COR-L47 (cell line): ENCODE measurements at places on chromosomes 6 and 20.
A peak's percentile ranks its signal among the peaks of the same experiment; 100 is the strongest.

DNA sequence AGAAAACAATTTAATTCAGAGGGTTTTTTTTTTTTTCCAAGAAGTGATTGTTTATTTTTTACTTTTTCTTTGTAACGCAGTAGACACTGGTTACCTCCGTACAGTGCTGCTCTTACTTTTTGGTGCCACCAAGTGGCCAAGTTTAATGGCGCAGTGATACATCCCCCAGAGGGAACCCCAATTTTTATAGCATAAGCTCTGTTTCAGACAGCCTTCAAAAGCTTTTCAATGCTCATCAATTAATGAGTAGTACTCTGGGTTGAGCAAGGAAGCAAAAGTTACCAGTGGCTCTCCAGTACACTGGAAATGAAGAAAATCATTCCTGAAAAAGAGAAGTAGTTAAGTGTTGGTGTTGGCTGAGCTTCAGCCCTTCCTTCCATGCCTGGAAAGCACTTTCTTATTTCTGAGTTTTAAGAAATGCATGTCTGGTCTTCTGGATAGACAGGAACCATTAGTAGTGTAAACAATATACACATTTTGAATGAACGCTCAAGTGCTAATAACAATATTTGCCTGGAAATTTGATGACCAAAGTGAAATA is 129.1 kb upstream of the SMLR1 start:
- DNase-seq = peak; percentile 5

GRCh38 chr6:158003910-158004700 is 22.4 kb downstream of the SYNJ2 start:
- no peak for DNase-seq

GRCh38 chr6:10381830-10382208 is 33.1 kb downstream of the TFAP2A start:
- no peak for DNase-seq

DNA sequence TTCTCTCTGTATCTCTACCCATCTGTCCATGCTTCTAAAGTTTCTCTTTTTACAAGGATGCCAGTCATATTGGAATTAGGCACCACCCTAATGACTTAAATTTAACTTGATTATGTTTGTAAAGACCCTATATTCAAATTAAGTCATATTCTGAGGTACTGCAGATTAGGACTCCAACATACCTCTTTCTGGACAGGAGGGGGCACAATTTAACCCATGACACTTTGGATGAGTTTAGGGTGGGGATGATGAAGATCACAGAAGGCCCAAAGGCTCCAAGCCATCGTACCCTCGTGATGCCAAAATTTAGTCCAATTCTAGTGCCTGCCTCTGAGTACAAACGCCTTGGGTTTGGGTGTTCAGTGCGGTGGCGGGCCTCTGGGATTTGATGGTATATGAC is 15.0 kb upstream of the NKX2-2 start:
- DNase-seq = no peak

DNA sequence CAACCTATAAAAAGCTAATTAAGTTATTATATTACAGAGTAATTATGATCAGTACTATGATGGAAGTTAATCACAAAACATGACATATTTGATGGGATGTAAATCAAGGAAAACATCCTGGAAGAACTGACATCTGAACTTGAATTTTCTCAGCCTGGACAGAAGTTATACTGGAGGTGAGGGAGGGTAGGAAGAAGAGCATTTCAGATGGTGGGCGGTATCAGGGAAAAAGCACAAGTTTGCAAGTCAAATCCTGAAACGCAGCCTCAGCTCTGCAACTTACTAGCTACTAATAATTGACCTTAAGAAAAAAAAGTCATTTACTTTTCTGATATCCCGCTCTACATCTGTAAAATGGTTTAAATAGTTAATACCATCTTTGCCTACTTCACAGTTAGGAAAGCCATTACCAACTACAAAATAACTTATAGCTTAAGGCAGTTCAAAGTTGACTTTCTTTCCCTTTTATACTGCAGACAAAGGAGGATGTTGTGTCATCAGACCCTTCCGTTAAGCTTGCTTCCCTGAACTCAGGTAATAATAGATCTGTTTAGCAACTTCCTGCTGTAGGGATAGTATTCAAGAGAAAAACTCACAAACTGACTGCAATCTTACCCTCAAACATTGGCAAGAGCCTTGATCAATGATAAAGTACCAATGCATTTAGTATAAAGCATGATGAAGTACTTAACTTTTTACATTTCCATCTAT is 21.0 kb downstream of the NOL7 start:
- DNase-seq = no peak

DNA sequence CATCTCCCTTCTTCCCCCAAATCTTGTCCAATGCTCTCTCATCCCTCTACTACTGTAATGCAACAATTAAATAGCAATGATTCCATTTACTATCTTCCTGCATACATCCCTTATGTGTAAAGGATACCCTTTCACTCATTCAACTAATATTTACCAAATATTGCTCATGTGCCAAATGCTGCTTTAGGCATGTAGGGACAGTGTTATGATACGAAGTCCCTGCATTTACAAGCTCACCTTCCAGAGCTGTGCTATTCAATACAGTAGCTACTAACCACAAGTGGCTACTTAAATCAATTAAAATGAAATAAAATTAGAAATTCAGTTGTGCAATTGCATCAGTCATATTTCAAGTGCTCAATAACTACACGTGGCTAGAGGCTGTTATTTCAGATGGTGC is 41.1 kb downstream of the GMDS start:
- no peak for DNase-seq

DNA sequence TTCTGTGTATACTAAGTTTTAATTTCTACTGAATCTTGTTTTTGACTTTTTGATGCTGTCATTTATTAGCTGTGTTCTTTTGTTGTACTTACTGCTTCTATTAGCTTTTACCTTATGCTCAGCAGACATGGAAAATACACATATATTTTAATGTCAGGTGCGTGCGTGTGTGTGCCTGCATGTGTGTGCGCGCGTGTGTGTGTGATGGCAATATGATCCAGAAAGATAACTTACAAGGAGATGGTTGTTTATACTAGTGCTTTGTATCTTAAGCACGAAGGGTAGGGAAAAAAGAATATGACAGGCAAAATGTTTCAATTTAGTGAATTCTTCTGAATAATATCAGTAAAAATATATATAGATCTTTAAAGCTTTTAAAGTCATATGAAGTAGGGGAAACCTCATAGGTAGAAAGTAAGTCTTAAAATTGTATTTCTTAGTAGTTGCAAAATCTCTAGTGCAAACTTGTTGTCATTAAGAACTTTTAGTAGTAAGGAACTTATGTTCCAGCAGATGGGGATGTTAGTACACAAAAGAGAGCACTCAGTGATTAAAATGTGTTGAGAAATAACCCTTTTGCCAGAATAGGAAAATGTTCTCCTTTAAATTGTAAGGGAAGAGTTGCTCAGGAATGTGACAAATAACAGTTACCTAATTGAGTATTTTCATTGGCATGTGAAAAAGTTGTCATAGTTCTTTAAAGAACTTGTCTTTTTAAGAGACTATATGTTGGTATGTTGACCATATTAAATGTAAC is 13.2 kb downstream of the QKI start:
- no peak for DNase-seq

DNA sequence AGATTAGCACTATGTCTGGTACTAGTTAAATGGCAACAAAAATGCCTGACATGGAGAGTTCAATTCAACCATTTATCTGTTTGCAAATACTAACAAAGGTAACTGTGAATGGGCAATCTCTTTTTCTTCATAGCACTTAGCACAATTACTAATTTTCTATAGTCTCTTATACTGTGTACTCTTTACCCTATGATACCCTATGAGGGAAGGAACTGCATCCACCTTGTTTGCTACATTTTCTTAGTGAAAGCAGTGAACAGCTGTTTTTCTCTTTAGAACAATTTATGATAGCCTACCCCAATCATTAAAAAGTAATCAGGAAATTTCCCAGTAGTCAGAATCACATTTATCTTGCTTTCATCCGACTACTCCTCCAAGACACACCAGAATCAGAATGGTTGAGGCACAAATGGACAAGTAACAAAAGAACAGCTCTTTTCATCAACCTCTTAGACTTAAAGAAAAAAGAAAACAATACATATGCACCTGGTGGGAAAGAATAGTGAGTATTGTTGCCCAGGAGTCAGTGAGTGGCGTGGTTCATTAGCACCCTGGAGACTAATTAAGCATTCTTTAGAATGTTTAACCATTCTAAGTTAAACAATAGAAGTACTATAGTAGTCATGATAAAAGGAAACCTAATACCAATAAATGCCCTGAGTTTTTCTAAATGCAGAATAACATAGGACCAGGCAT is 16.7 kb downstream of the ZNF292 start:
- peak; percentile 79 for DNase-seq

- DNase-seq = no peak
Observed at GRCh38 chr20:39705032-39705431, 742.9 kb downstream of the DHX35 start.

- no peak for DNase-seq
Observed at GRCh38 chr20:61461461-61461860, 209.4 kb downstream of the CDH4 start.

GRCh38 chr6:110412360-110412759 is 3.0 kb downstream of the DDO start:
- DNase-seq = no peak

GRCh38 chr6:108714766-108715414 is 133.3 kb upstream of the ARMC2 start:
- no peak for DNase-seq

DNA sequence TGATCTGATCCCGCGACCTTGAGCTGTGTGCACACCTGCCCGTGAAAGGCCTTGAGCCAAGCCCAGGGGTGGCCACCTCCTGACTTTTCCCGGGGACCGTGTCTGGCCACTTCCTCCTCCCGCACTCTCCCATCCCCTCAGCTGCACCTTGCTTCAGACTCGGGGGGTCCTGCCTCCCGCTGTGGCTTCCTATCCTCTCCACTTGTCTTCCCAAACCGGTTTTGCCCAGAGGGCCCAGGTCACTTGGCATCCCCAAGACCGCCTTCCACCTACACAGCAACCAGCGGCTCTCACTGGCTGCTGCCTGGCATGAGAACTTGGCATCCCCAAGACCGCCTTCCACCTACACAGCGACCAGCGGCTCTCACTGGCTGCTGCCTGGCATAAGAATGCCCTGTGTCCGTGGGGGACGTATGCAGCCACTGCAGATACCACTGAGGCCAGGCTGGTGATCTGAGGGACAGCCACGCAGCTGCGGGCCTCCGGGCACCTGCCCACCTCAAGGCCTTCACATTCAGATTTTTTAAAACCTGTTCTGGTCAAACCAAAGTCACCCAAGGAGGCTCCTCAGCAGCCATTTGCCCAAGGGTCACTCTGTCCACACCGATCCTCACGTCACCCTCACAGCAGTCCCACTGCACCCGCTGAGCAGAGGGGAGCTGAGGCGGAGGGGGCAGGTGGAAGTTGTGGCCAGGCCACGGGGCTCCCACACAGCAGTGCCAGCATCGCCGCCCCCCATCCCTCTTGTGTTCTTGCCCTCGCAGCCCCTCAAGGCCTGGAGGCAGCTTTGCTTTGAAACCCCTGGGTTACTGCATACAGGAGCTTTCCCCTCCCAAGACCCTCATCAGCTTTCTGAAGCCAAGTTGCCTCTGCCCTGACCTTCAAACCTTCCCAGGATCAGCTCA is 245.5 kb downstream of the TAF4 start:
- DNase-seq = no peak

DNA sequence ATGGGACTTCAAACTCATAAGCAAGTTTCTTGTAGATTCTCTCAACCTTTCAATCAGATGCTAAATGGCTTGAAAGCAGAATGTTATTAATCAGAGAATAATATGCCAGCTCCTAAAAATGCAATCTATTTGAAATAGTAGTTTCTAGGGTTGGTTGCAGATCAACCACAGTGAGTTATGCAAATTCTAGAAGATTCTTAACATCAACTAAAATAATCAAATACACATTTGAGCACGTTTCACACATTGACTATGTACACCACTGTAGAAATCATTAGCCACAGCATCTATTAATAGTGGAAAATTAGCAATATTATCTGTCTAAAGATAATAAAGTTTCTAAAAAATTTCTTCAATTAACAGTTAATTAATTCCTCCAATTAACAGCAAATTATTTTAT is 141.9 kb upstream of the GJE1 start:
- DNase-seq = no peak

- DNase-seq = peak; percentile 80
Observed at GRCh38 chr6:154615483-154616025, 105.1 kb upstream of the CNKSR3 start.

GRCh38 chr20:1277529-1278322 is 11.6 kb downstream of the SNPH start:
- DNase-seq = no peak

DNA sequence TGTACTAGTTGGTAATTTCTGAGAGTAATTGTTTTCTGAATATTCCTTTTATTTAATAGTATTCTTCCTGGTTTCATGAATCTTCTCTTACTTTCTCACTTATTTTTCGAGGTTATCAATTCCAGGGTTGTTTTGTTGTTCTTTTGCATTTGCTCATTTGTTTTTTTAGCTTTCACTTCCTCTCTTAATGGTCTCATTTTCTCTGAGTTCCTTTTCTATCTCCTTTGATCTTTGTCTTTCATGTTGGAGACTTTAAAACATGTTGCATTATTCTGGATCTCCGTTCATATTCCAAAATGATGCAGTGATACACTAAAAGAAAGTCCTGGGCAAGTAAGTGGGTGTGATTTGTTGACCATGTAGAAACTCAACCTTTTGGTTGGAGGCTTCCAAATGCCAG is 345.3 kb upstream of the SLC35B3 start:
- no peak for DNase-seq

DNA sequence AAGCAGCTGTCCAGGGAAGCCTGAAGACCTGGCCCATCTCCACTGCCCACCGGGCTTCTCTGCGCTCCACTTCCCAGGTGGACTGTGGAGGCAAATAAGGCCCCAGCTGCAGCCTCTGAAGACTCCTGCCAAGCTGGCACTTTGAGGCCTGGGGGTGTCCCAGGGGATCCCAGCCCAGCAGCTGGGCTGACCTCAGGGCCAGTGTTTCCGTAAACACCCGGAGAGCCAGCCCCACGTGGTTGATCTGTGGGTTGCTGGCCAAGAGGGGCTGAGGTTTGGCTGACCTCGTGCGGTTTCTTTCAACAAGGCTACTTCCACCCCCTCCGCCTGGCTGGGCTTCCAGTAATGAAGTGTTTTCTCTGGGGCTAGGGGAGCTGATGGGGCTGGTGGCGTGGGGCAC is 12.4 kb upstream of the CCN5 start:
- DNase-seq = no peak

- no peak for DNase-seq
Observed at GRCh38 chr6:14095437-14095836, 22.1 kb upstream of the CD83 start.

DNA sequence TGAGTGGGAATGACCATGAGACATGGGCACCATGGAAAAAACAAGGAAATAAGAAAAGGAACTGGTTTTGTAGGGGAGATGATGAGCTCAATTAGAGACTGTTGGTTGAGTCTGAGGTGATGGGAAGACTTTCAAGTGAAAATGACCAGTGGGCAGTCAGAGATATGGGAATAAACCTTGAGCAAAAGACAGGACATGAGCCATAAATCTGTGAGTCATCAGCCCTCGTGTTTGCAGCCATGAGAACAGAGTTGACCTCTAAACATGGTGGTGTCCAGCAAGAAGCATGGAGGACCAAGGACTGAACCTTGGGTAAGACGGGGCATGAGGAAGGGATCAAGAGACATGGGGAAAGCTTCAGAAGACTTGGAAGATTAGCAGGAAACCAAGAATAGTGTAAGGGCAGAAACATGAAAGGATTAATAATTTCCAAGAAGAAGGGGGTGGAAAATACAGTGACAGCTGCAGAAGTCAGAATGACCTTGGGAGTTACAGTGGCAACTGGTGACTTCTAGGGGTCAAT is 280.6 kb upstream of the PRDM1 start:
- DNase-seq = no peak

GRCh38 chr6:18785810-18786490 is 398.8 kb downstream of the RNF144B start:
- no peak for DNase-seq

GRCh38 chr20:38537176-38537575 is 43.8 kb upstream of the ADIG start:
- DNase-seq = no peak
